Stimulated activated CD4-positive, alpha-beta T cell treated with anti-CD3 and anti-CD28 coated beads, Interleukin-15, amount 100 ng/mL, for 24 hours (primary cell): ENCODE measurements at places on chromosomes 7 and 10.

DNA sequence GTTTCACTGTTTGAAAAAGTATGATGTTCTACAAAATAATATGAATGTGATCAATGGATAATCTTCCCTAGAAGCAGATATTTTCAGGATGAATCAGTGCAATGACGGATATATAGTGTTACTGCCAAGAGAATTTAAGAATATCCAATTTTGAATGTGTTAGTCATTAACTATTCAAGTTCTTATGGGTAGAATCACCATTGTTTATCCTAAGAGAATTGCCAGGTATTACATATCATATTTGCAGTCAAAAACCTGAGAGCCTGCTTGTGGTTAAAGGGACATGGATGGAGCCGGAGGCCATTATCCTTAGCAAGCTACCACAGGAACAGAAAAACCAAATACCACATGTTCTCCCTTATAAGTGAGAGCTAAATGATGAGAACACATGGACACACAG is 26.9 kb downstream of the AHR start:
- no peak for DNase-seq

GRCh38 chr10:77970869-77971803 is 44.6 kb upstream of the DLG5 start:
- DNase-seq = no peak

DNA sequence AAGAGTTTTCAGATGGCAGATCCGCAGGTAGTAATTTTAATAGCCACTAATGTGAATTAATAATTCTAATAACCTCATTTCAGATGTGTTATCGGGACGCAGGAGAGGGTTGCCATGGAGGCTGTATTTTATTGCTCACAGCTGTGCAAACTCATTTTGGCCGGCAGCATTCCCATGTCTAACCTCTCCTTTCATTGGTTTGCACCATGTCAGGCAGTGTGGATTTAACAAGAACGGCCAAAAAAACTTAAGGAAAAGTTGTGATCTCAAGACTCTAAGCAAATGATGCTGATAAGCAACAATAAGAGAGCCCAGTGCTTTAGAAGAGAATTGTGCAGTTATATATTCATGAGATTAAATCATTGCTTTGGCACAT is 88.7 kb upstream of the NRP1 start:
- DNase-seq = no peak

DNA sequence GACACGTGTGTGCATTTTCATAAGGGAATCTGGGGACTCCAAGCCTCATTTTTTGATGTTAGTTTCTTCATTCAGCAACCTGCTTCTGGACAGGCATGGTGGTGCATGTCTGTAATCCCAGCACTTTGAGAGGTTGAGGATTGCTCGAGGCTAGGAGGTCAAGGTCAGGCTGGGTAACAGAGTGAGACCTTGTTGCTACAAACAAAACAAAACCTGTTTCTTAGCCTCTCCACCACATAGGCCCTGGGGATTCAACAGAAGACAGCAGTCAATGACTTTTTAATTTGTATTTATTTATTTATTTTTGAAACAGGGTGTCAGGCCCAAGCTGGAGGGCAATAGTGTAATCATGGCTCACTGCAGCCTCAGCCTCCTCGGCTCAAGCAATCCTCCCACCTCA is 6.9 kb upstream of the CYTH3 start:
- DNase-seq = no peak

GRCh38 chr10:68231106-68231816 is 652 bp downstream of the ATOH7 start:
- DNase-seq = peak; percentile 67
